H9 (cell line): ENCODE measurements at places on chromosomes 13 and 19. TPM values are rescaled to one million over a fixed set of nuclear protein-coding genes. Genes with fewer than 3 reads are reported as not detected.

DNA sequence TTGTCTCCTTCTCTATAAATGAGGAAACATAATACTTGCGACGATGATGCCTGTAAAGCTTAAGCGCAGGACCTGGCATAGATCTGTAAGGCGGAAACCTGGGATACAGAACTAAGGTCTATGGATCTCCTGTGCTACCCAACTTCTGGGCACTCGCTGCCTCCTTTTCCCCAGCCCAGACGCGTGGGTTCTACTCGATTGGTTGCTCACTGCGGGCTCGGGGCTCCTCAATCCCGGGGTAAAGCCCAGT is 615 bp upstream of the PSMC4 start:
- no peak for DNase-seq

GRCh38 chr13:30882026-30882850 is 23.8 kb upstream of the MEDAG start:
- DNase-seq: no peak

The RYR1 gene
- 8.4 and 8.9 TPM in 2 replicates for total RNA-seq

- DNase-seq: no peak
Observed at GRCh38 chr13:60369242-60369641, 27.8 kb upstream of the TDRD3 start.

DNA sequence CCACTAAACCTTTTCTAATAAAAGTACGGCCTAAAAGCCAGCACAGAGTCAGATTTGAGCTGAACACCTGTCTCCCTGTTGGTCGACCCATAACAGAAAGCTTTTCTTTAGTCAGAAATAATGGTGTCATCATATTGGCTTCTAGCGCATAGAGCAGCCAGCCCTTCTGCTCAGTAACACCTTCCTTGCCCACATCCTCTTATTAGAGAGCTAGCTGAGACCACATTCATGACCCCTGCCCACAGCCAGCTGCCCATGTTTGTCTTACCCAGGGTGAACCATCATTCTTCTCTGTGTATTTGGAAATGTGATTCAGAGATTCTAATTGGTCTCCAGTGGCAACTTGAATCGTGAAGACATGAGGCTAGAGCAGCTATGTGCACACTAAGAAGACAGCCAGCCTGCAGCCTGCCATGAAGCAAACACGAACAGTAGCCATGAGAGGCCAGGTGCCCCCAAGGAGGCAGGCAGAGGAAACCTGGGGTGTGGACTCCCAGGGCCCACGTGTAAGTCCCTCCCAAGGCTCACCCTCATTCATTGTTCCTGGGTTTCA is 82.3 kb upstream of the PDCD5 start:
- no peak for DNase-seq

The ADGRE2 gene
- 1.2 and 1.4 TPM in 2 replicates for total RNA-seq

- DNase-seq: peak; percentile 28
Observed at GRCh38 chr19:58357481-58358145, 4.3 kb upstream of the A1BG start.

The IL12RB1 gene
- not detected in 2 replicates for total RNA-seq

DNA sequence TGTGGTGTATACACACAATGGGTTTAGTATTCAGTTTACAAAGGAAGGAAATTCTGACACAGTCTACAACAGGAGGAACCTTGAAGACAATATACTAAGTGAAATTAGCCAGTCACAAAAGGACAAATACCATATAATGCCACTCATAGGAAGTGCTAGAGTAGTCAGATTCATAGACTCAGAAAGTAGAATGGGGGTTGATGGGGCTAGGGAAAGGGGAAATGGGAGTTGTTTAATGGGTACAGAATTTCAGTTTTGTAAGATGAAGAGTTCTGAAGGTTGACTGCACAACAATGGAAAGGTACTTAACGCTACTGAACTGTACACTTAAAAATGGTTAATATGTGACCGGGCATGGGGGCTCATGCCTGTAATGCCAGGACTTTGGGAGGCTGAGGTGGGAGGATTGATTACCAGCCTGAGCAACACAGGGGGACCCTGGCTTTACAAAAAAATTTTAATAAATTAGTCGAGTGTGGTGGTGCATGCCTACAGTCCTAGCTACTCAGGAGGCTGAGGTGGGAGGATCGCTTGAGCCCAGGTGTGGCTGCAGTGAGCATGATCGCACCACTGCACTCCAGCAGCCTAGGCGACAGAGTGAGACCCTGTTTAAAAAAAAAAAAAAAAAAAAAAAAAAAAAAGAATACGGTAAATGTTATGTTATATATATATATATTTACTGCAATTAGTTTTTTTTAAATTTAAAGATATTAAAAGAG is 45.0 kb downstream of the SLC15A1 start:
- no peak for DNase-seq

- no peak for DNase-seq
Observed at GRCh38 chr13:82477436-82477835, 1404.8 kb downstream of the SLITRK1 start.

The GZMM gene
- 0.64 and 0.66 TPM in 2 replicates for total RNA-seq

- DNase-seq: no peak
Observed at GRCh38 chr13:35978607-35979316, 152.4 kb downstream of the DCLK1 start.

The RFPL4AL1 gene
- not detected in 2 replicates for total RNA-seq

GRCh38 chr13:49292742-49293486 is 45.2 kb downstream of the CDADC1 start:
- DNase-seq: no peak

GRCh38 chr13:50456111-50456510 is 387.4 kb downstream of the DLEU7 start:
- DNase-seq: no peak

- no peak for DNase-seq
Observed at GRCh38 chr19:18736415-18737336, 53.2 kb downstream of the CRTC1 start.

GRCh38 chr19:47711652-47712242 is 1.5 kb upstream of the EHD2 start:
- DNase-seq: no peak

The C19orf67 gene
- 0.39 and 0.72 TPM in 2 replicates for total RNA-seq

- no peak for DNase-seq
Observed at GRCh38 chr19:19057720-19058119, 6.1 kb upstream of the SLC25A42 start.

- no peak for DNase-seq
Observed at GRCh38 chr19:47343194-47343802, 5.8 kb upstream of the DHX34 start.

DNA sequence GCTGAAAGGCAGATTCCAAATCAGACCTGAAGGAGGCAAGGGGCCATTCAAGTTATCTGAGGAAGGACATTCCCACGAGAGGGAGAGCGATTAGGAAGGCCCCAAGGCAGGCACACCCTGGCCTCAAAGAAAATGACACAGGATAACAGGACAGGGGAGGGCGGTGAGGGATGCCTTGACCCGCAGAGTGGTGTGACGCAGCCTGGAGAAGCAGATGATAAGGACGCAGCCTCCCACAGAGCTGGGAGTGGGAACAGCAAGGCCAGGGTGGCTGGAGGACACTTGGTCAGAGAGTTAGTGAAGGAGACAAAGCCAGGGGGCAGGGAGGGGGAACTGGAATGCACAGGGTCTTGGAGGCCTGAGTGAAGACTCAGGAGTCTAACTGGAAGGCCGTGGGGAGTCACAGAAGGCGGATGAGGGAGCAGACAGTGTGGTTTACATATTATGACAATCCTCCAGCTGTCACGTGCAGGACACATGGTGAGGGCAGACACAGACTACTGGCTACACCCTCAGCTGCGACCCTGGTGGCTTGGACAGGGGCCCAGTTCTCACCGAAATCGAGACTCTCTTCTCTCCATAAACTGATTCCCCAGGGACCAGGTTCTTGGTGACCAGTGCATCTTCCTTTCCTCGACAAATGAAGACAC is 5.8 kb upstream of the DYRK1B start:
- DNase-seq: no peak

The TTYH1 gene
- total RNA-seq: 43.1 and 47.1 TPM in 2 replicates

- DNase-seq: no peak
Observed at GRCh38 chr13:70128098-70128497, 19.8 kb upstream of the KLHL1 start.

DNA sequence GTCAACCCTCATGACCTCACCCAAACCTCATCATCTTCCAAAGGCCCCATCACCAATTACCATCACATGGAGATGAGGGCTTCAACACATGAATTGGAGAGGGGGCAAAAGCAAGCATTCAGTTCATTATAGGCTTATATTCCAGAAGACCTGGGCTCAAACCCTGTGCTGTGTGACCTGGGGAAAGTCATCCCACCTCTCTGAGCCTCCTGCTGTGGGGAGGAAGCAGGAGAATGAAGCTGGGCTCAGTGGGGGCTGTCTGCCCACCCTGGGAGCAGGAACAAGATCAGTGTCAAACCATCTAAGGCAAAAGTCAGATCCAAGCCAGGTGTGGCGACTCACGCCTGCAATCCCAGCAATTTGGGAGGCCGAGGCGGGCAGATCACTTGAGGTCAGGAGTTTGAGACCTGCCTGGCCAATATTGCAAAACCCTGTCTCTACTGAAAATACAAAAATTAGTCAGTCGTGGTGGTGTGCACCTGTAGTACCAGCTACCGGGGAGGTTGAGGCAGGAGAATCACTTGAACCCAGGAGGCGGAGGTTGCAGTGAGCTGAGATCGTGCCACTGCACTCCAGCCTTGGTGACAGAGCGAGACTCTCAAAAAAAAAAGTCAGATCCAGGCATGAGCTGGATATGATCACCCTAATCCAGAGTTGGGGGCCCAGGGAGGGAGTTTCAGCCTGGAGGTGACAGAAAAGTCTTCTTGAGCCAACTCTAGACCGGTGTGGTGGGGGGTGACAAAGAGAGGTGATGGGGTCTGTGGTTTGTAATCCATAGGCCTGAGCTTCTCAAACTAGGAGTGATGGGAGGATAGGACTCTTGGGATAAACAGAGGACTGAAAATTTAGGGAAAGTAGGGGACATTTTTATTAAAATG is 1.6 kb upstream of the TPM4 start:
- no peak for DNase-seq

GRCh38 chr19:49878744-49879070 is 1.2 kb downstream of the TBC1D17 start:
- DNase-seq: no peak

- no peak for DNase-seq
Observed at GRCh38 chr13:73136776-73137175, 78.0 kb downstream of the KLF5 start.

GRCh38 chr13:75763512-75763911 is 127.4 kb downstream of the LMO7 start:
- no peak for DNase-seq

DNA sequence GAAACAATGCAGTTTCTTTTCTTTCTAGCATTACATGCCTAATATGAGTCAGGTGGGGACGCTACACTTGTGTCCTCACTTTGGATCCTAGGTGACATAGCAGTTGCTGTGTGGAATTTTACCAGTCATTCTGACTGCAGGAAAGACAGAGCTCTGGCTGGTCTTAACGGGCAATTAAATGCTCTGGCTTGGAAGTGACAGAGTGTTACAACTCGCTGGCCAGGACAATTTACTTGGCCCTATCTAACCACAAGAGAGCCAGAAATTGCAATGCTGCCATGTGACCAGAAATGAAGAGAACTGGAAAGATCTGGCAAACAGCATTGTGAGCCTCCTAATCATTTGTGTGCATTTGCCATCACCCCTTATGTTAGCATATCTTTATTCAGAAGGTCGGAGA is 351.1 kb downstream of the DCT start:
- no peak for DNase-seq

- DNase-seq: no peak
Observed at GRCh38 chr13:112194167-112194530, 127.2 kb downstream of the SOX1 start.

The SHISA2 gene
- total RNA-seq: 7.4 and 8.1 TPM in 2 replicates

GRCh38 chr19:291561-292280 is 518 bp upstream of the PLPP2 start:
- peak; percentile 52 for DNase-seq

GRCh38 chr19:42132851-42133528 is 744 bp upstream of the POU2F2 start:
- peak; percentile 90 for DNase-seq

GRCh38 chr19:28471731-28472510 is 741.0 kb downstream of the UQCRFS1 start:
- no peak for DNase-seq

DNA sequence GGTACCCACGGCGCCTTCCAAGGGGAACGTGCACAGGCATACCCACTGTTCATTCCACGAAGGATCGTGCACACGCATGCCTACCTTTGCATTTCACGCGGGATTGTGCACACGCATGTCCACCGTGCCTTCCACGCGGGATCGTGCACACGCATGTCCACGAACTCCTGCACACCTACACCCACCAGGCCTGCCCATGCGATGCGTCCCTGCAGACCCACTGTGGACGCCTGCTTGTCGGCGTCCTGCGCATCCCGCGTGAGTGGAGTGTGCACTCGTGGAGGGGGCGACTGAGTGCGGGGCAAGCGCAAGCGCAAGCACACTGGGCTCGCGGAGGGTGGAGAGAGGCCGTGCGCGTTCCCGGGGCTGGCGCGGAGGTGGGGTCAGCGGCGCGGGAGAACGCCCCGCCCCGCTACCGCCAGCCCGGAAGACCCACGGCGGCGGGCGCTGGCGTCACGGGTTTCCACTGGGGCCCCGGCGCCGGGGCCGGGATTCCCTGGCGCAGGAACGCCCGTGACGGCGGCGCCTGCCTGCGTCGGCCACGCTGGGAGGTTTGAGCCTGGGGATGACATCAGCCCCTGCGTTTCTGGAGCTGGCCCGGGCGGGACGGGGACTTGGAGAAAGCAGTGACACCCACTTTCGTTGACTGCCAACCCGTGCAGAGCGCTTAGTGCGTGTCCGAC is 18.7 kb downstream of the GADD45B start:
- DNase-seq: no peak

DNA sequence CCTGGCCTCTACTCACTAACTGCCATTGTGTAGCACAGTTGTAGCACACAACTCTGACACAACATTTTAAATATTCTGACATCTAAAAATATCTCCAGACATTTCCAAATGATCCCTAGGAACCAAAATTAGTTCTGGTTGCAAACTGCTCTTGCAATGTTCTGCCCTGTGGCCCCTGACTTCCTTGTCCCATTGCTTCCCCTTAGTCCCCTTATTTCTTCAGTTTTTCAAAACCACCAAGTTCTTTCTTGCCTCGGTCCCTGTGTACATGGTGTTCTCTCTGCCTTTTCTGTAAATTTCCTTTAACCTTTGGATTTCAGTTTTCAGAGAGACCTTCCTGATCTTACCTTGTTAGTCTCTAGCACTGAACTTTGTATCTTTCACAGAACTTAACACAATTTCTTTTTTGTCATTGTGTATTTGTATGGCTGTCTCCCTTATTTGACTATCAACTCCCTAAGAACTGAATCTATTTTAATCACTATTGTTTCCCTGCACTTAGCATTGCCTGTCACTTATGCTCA is 87.6 kb upstream of the MLNR start:
- DNase-seq: no peak

DNA sequence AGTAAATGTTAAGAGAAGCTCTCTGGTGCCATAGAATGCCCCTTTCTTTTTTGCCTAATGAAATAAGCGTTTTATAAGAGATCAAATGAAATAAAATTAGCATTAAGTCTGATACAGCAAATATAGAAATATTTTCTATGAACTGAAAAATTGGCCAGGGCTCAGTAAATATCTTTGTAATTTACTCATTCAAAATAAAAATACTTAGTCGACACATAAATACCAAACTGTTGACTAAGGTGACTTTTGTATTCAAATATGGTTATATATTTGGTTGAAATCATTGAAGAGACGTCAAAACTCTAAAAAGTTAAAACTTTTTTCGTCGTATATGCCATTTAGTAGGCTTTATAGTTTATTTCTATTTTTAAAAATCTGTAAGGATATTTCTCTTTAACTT is 25.6 kb downstream of the IPO5 start:
- no peak for DNase-seq

- no peak for DNase-seq
Observed at GRCh38 chr13:51577690-51578089, 6.6 kb upstream of the WDFY2 start.
